Stimulated activated CD4-positive, alpha-beta T cell treated with anti-CD3 and anti-CD28 coated beads, TNF-alpha, amount 100 ng/mL, for 24 hours (primary cell): ENCODE measurements at places on chromosomes 1 and 21.

DNA sequence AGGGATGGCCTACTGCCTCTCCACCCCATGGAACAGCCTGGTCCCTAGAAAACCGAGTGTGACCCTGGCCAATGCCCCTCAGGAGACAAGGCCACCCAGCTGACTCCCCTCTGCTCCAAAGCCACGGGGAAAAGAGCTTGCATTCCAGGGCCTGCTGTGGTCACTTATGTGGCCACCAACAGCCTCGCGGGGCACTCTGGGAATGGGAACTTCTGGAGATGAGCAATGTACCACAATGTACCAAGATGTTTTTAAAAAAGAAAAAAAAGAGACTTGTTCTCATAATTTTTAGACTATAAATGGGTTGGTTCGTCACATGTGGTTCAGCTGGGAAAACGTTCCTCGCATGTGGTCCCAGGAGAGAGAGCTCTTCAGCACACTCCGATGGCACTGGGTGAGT is 62.8 kb downstream of the SLC66A1 start:
- DNase-seq: no peak

DNA sequence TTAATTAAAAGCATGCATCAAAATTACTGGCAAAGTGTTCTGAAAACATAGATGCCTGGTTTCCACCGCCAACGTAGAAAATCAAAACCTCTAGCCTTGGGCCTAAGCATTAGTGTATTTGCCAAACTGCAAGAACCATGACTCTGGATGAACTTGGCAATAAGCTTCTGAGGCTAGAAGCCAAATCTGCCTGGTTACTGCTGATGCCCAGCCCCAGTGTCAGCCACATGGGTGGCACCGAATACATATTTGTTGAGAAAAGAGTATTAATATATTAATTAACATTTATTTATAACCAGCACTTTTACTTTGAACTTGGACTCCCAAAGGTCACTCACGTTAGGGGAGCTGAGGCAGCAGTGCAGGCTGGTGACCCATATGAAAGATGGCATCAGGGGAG is 140.6 kb upstream of the HMGB4 start:
- DNase-seq: no peak

- no peak for DNase-seq
Measured at GRCh38 chr1:226485192-226485591, 63.4 kb upstream of the STUM start.

GRCh38 chr1:160993544-160994193 is 27.3 kb downstream of the F11R start:
- DNase-seq: no peak

- no peak for DNase-seq
Measured at GRCh38 chr1:48530727-48531351, 58.8 kb upstream of the SPATA6 start.

DNA sequence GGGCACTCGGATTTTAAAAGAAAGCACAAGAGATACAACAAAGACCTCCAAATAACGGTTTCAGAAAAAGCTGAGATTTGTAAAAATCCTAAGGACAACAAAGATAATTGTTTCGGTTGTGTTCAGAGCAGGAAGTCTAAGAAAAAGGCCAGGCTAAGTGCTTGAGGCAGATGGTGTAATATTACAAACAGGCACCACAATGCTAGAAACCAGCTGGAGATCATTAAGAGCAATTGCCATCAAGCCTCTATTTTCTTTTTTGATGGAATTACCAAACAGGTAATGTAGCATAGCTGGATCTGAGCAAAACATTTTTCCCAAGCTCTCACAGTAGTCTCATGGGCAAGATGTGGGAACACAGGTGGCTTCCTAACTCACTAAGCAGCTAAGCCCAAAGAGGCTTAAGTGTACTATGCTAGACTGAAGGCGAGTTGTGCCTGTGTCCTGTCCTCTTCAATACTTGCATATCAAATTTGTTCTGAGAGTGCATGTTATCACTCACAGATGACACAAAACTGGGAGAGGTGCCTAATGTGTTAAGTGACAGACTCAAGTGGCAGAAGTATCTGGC is 161.6 kb downstream of the GLUL start:
- DNase-seq: no peak

DNA sequence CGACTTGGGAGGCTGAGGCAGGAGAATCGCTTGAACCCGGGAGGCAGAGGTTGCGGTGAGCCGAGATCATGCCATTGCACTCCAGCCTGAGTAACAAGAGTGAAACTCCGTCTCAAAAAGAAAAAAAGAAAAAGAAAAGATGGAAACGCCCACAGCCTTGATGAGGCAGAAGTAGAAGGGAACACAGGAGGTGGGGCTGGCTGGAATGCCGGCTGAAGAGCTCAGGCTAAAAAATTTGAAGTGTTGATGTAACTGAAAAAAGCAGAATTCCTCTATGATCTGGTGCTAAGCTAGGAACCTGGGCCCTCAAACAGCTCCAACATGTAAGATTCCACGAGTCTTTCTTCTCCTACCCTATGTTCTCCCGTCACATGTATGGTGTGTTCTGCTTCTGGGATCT is 53.6 kb downstream of the SLC66A1 start:
- DNase-seq: no peak

GRCh38 chr1:9653491-9654050 is 2.0 kb downstream of the PIK3CD start:
- DNase-seq: no peak

DNA sequence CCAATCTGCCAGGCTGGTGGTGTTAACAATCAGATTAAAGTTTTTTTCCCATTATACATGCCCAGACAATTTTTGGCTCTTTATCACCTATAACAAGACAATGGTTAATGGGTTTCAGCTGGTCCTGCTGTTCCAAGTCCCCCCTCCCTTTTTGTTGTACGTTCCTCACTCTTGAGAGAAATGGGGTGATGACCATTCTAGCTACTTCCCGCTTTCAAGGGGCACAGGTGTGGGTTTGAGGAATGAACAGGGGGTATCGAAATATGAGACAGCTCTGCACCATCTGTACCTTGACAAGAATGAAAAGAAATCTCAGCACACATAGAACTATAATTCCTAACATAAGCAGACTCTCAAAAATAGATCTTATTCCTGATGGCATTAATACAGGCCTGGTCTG is 326.8 kb downstream of the PTPRU start:
- no peak for DNase-seq

DNA sequence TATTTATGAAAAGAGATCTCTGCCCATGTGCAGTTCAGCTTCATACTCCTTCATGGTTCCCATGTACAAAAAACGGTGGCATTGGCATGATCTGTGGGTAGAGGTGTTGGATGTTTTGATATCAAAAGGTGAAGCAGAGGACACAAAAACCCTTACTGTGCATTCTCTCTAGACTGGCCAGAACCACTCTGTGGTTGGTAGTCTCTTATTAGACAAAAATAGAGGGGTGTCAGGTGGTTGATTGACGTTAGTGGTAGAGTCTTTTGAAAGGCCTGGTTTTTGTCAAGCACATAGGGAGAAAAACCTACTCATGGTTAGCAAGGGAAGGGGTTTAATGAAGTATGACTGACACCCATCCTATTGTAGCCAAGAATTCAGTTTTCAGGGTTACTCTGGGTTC is 400.0 kb upstream of the TMPRSS15 start:
- DNase-seq: no peak

- DNase-seq: no peak
Measured at GRCh38 chr1:227280836-227281235, 37.5 kb downstream of the CDC42BPA start.

DNA sequence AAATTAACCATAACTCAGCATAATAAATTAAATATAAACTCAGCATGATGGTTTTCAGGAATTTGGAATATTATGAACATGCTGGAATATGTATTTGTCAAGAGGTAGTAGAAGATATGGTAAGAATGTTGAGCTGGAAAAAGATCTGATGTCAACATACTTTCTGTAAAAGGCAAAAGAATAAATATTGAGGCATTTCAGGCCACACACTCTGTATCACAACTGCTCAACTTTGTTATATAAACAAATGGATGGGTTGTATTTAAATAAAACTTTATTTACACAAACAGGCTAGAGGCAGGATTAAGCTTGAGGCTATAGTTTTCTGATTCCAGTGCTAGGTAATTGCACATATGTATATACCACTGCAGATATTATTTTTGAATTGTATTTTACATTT is 1409.4 kb downstream of the MRPL39 start:
- DNase-seq: no peak

GRCh38 chr1:195150768-195151167 is 1457.5 kb downstream of the KCNT2 start:
- no peak for DNase-seq

- DNase-seq: no peak
Measured at GRCh38 chr1:42420121-42420520, 35.7 kb downstream of the ZMYND12 start.

DNA sequence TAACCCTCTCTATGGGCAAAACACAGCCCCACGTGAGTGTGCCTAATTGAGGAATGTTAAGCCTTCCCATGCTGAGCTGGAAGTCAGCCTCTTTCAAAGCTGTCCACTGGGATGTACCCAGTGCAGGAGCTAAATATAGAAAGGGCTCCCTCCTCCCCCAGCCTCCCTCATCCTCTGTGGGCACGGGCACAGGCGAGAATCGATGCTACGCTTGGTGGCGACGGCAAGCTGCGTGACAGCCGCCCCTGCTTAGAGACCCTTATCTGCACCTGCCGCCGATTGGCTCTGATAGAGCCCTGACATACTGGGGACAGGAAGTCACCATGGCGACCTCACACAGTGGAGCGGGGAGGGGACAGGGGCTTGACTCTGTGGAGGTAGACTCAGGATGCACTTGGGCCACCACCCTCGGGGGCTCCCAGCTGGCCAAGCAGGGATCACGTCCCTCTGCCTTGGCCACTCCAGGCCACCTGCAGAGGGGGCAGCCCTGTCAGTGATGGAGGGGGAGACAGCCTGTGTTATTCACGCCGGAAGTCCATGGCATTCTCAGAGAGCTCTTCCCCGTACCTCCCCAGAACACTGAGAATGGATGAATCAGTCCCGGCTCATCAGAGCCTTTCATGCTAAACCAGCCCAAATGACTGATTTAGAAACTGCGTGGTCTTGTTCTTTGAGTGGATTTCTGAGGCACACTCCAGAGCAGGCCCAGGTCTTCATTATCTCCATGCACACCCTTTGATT is 84.8 kb downstream of the KCND3 start:
- DNase-seq: no peak

GRCh38 chr1:55827350-55827749 is 612.2 kb upstream of the USP24 start:
- DNase-seq: no peak

DNA sequence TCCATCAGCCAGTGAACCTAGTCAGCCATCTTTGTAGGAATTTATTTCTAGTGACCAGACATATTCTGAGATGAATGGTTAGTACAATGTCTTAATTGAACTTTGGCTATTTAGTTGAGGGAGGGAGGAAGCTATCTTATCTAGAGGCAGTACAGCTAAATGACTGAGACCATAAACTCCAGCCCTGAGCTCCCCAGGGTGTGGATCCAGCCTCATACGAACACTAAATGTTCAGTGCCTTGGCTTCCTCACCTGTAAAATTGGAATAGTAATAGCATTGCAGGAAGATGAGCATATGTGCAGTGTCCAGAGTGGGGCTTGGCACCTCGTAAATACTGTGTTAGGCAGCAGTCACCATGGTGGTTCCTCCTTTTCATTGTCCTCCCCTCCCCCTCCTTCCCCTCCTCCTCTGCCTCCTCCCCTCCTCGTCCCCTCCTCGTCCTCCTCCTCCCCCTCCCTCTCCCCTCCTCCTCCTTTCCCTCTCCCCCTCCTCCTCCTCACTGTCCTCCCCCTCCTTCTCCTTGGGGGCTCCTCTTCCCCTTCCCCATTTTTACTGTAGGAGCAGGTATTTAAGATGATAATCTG is 108.2 kb downstream of the GALNT2 start:
- no peak for DNase-seq

- no peak for DNase-seq
Measured at GRCh38 chr1:14804626-14805025, 206.1 kb downstream of the KAZN start.

DNA sequence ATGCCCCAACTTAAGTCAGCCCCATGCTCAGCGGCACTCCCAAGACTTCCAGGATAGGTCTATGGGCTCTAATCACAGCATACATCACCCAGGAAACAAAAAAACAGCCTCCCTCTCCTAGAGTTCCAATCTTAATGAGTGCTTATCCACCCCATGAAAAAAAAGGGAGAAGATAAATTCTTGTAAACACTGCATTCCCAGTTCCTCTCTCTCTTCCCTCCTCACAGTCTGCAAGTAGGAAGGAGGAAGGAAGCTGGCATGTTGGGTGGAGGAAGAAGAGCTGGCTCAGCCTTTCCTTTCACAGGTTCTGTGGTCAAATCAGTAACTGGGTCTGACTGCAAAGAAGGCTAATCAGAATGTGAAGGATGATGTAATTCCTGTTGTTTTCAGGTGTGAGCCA is 69.9 kb upstream of the ZC3H11B start:
- DNase-seq: no peak

GRCh38 chr1:47679301-47679791 is 241.5 kb downstream of the FOXD2 start:
- no peak for DNase-seq

- no peak for DNase-seq
Measured at GRCh38 chr1:24236789-24237371, 49.8 kb upstream of the IFNLR1 start.

DNA sequence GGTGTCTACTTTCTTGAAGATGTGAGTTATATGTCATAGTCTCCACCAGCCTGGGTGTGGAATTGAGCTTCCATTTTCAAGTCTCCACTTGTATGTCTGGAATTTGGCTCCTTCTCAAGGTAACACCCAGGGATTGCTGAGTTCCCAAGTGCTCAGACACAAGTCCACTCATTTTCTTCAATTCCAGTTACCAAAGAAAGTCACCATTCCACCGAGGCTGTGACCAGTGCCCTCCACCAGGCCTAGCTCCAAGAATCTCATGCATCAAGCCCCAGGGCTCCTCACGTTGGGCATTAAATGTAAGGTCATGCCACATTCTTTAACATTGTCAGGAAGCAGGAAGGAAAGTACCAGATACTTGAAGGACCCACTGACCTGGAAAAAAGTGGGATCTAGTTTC is 2.4 kb upstream of the RAB4A start:
- no peak for DNase-seq

DNA sequence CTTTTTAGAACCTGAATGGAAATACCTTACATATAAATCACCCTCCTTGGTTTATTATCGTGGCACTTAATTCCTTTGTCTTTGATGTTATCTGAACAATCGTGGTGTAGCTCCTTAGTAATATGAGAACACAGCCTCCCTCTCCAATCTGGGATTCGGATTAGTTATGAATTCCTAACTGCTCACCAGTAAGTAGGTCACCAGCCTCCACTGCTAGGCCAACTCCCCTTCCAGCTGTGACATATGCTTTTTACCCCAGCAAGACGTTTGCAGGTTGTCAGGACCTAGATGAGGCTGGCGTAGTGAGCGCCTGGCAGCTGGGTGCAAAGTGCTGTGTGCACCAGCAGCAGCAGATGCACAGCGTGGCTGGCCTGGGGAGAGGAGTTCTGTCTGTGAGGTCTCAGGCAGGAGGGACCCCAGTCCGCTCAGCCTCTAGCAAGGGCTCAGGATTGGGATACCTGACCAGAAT is 38.2 kb downstream of the NTPCR start:
- no peak for DNase-seq
